Activated CD4-positive, alpha-beta T cell treated with anti-CD3 and anti-CD28 coated beads, Interleukin-2, amount 50 U/mL, for 16 hours (primary cell): ENCODE measurements at places on chromosomes 3 and 15.
A peak's percentile ranks its signal among the peaks of the same experiment; 100 is the strongest.

- DNase-seq, result peak; percentile 45
Observed at GRCh38 chr3:171184372-171184771, 157.9 kb upstream of the SLC2A2 start.

- peak; percentile 46 for DNase-seq
Observed at GRCh38 chr3:33439546-33440327, 468 bp downstream of the UBP1 start.

DNA sequence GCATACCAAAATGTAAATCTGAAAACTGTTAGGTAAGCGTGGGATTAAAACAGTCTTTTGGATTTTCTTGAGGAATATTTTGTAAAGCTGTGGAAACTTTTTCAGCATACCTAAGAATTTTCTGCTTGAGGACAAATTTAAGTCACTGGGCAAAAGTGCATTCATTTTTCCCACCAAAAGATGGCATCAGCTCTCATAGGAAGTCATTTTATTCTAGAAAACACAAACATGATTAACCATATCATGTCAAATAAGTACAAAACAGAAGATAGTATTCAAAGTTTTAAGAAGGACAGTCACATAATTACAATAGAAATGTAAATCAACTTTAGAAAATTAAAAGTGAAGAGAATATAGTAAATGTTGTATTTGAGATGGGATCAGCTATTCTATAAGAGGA, 63.5 kb downstream of the SLC49A4 start:
- DNase-seq, result no peak

DNA sequence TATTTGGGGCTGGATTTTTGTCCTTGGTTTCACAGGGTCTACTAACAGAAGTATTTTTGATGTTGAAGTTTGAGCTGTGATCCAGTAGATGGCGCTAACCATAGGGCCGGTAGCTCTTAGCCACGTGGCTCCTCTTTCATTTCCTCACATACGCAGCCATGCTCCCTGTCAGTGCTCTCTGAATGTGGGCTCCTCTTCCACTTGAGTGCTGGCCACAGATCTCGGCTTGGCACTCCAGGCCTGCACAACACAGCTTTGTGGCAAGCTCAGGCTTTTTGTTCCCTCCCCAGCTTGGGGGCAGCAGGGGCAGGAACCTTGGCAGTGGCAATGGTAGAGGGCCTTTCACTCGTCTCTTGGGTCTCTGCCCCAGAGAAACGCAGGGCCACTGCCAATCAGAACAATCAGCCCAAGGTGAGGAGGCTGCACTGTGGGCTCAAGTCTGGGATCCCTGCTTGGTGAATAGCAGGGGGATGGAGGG, 18.6 kb upstream of the DNAAF4 start:
- peak; percentile 51 for DNase-seq

- DNase-seq, result no peak
Observed at GRCh38 chr3:193757457-193757856, 164.4 kb downstream of the OPA1 start.

DNA sequence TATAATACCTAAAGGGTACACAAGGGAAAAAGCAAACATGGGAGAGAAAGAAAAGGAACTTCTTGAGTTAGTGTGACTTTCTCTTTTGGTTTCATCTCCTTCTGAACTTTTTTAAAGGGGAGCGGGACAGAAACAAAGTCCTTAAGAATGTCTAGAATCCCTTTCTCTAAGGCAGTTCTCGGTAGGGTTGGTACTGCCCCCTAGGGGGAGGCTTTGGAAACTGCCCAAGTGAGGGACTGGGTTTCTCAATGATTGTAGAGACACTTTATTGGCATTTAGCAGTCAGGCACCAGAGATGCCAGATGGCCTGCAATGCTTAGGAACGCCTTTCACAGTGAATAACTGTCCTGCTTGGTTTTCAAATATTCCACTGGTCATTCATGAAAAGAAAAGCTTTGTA, 172.7 kb downstream of the WDR72 start:
- peak; percentile 35 for DNase-seq

- DNase-seq, result no peak
Observed at GRCh38 chr3:9280451-9281219, 31.2 kb upstream of the SRGAP3 start.

GRCh38 chr3:167972502-167972901, 123.2 kb downstream of the GOLIM4 start:
- DNase-seq, result no peak

DNA sequence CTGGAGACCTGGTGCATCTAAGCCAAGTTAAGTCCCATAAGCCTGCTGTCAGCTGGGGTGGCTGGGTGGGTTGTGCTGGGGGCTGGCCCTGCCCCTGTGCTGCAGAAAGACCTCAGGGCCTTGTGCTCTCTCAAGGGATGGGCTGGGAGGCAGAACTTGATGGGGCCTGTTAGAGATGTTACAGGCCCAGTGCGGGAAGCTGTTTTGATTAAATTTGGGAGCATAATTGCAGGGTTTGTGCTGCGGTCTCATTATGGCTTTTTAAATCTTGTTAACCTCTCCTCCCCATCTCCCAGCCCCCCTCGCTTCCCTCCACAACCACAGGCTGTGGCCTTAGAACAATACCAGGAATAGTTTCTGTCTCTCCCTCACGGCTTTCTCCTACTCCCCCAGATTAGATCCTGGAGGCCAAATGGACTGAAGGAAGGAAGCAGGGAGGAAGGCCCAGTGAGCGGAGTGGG, 87.6 kb upstream of the TLE3 start:
- no peak for DNase-seq

DNA sequence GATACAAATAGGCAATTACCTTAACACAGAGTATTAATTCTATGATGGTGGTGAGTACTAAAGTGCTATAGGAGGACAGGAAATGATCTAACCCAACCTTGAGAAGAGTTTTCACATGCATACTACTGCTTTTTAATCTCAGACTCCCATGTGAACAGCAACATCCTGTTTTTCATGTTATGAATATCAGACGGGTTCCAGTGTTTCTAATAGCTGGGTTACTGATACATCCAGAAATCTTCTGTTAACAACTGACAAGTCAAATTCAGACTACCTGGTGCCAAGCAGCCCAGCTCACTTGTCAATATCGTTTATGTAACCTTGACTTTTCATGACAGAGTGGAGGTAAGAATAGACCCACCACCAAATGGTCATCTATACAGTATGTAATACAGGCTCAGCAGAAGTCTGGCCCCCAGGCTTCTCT, 220.2 kb upstream of the COL8A1 start:
- DNase-seq, result no peak

- no peak for DNase-seq
Observed at GRCh38 chr3:99781761-99782160, 35.9 kb upstream of the CMSS1 start.
